ENCODE measurements at places on chromosomes 2 and 18. TPM values are rescaled to one million over a fixed set of nuclear protein-coding genes. Genes with fewer than 3 reads are reported as not detected.

DNA sequence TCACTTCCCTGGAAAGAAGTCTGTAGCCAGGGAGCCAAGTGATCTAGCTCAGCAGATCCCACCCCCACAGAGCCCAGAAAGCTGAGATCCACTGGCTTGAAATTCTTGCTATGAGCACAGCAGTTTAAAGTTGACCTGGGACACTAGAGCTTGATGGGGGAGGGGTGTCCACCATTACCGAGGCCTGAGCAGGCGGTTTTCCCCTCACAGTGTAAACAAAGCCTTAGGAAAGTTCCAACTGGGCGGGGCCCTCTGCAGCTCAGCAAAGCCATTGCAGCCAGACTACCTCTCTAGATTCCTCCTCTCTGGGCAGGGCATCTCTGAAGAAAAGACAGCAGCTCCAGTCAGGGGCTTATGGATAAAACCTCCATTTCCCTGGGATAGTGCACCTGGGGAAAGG lies 887.2 kb upstream of the LRATD1 start:
- DNase-seq: no peak

GRCh38 chr2:63013438-63013837 lies 37.2 kb upstream of the OTX1 start:
- DNase-seq: no peak

- DNase-seq: no peak
Measured at GRCh38 chr2:113799375-113799774, 42.9 kb upstream of the SLC35F5 start.

DNA sequence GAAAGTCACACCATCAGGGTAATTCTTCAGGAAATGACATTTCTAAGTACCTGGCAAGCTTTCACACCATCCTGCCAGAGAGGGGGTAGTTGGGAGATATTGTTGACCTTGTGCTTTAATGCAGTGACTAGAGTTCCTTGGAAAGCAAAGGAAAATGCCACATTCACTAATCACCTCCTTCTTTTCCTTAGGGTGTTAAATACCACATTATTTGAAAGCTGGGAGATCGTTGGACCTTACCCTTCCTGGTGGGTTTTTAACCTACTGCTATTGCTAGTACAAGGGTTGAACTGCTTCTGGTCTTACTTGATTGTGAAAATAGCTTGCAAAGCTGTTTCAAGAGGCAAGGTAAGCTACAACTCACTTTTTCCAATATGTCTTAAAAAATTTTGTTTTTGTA lies 37.0 kb upstream of the NOSTRIN start:
- no peak for DNase-seq

DNA sequence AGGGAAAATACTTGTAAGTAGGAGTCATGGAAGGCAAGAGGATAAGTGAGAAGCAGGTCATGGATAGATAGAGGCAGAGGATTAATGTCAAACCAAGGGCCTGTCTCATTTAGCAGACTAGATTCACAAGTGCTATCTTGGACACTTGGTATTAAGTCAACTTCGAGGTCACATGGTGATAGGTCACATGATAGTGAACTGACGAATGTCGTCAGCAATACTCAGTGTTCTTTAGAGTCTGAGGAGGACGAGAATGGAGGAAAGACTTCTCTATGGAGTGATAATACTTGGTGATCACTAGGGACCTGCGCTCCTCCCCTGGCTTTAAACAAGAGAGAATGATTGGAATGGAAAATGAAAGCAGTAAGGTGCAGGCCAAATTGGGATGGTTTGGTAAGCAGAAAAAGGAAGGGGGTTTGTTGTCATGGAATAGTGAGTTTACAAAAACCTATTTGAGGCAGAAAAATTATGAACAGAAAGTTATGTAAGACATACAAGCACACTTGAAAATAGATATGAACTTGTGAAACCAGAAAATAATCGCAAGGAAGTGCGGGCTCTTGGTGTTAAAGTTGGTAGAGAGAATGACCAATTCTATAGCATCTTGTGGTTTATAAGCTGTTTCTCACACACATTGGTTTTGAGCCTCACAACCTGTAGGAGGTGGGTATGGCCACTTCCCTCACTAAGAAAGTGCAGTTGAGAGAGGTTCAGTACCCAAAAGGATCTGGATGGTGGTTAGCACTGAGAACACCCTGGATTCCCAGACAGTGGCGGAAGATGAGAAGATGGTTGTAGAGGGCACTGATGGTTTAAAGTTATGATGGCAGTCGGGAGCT lies 141.5 kb downstream of the WDSUB1 start:
- no peak for DNase-seq

- no peak for DNase-seq
Measured at GRCh38 chr2:209368406-209368805, 55.4 kb upstream of the MAP2 start.

DNA sequence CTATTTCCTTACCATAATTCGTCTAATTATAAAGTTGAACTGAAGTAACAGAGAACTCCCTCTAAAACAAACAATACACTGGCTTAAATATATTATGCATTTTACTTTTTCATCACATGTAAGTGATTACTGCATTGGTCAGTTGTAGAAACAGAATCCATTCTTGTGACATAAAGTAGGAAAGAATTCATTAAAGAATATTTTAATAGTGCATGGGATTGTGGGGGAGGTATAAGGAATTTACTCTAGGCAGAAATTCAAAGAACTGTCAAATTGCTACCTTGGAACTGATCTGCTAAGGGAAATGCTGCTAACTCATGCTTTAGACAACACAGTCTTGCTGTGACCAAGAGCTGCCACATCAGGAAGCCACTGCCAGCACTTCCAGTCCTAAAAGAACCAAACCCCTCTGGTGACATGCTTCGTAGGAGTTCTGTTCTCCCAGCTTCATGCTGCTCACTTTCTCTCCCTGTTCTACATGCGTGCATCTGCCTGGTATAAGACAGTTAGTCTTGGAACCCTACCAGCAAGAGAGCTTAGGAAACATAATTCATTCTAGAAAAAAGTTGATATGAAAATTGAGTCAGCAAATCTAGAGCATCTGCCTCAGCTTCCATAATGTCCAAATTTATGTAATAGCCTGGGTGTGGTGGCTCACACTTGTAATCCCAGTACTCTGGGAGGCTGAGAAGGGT lies 1137.6 kb upstream of the NXPH2 start:
- no peak for DNase-seq

DNA sequence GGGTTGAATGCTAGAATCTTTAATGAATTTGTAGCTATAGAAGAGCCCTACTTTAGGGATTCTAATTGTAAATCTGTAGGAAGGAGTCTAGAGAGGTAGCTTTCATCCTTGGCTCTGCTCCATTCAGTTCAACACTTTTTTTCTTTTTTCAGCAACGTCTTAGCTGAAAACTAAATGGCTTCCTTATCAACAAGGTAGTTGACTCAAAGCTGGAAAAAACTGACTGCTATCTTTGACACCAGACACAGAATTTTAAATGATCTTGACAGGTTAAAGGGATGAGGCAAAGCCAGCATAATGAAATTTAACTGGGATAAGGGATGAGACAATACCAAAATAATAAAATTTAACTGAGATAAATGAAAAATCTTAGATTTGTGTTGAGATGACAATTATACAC lies 54.9 kb downstream of the TMEFF2 start:
- no peak for DNase-seq

PLCD4 gene
- polyA plus RNA-seq: 9.0 TPM

GRCh38 chr2:71615767-71616730 lies 162.7 kb downstream of the DYSF start:
- DNase-seq: no peak

GPR35 gene
- 1.5 TPM for polyA plus RNA-seq

GRCh38 chr2:144460727-144461307 lies 59.1 kb downstream of the ZEB2 start:
- no peak for DNase-seq
